ENCODE measurements at places on chromosomes 5 and 9. TPM values are rescaled to one million over a fixed set of nuclear protein-coding genes. Genes with fewer than 3 reads are reported as not detected.

The SPINK13 gene
- not detected for total RNA-seq

The SEMA6A gene
- total RNA-seq = 37.1 TPM

The OBP2B gene
- not detected for total RNA-seq

The KCNMB1 gene
- total RNA-seq = under 0.01 TPM

The GRHPR gene
- 44.3 TPM for total RNA-seq

The UCK1 gene
- total RNA-seq = 16.0 TPM

The CTSV gene
- 0.74 TPM for total RNA-seq

The CHSY3 gene
- 14.8 TPM for total RNA-seq

The PCDHA9 gene
- total RNA-seq = 12.3 TPM

The NEUROG1 gene
- total RNA-seq = 0.49 TPM

The ZNF354B gene
- total RNA-seq = 24.8 TPM

The CDHR2 gene
- total RNA-seq = under 0.01 TPM

The NUTM2G gene
- not detected for total RNA-seq

The SPATA31E1 gene
- total RNA-seq = not detected

The PCSK1 gene
- total RNA-seq = 1.2 TPM

The ASTN2 gene
- total RNA-seq = 27.3 TPM

The TEX53 gene
- total RNA-seq = not detected

The ADCY2 gene
- total RNA-seq = 30.2 TPM

The DMRTA1 gene
- total RNA-seq = 0.25 TPM

The LRRC19 gene
- under 0.01 TPM for total RNA-seq

The SPATA31A3 gene
- total RNA-seq = not detected

The PCDHGA5 gene
- 11.3 TPM for total RNA-seq

The CDX1 gene
- not detected for total RNA-seq

The IL13 gene
- total RNA-seq = not detected

The HMCN2 gene
- total RNA-seq = under 0.01 TPM

The IFNK gene
- total RNA-seq = not detected

The TGFBI gene
- total RNA-seq = 9.6 TPM

The ADAMTS6 gene
- total RNA-seq = 8.6 TPM

The ORM2 gene
- total RNA-seq = not detected

The AHRR gene
- 2.0 TPM for total RNA-seq

The PCDHB3 gene
- 9.8 TPM for total RNA-seq

The PCDHB2 gene
- total RNA-seq = 9.3 TPM
